ENCODE measurements at places on chromosomes 12 and 14.

DNA sequence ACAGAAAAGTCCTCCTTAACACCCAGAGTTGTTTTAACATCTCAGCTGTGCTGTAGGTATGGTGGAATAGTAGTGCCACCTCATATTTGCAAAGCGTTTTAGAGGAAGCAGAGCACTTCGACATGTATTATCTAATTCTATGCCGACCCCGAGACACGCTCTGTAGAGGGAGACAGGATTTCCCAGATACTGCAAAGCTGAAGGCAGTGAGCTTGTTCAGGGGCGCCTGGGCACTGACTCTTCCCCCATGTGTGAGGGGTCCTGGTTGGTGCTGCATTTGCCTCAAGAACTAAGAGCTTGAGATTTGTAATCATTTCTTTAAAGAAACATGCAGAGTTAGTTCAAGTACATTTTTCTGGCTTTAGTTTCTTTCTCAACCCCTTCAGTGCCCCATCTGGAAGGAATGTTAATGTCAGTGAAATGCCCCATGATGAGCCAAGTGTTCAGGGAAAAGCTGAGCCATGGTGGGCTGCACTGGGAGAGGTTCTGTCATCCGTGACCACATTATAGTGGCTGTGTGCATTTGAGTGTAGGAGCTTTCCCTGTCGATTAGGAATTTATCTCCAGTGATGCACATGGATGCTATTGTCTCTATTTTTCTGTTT lies 66.3 kb downstream of the MBIP start:
- DNase-seq, result no peak

- no peak for DNase-seq
These were observed 213.8 kb downstream of the ALG10 start for GRCh38 chr12:34236073-34236472.

GRCh38 chr12:126355346-126355745 lies 1290.1 kb downstream of the AACS start:
- no peak for DNase-seq

DNA sequence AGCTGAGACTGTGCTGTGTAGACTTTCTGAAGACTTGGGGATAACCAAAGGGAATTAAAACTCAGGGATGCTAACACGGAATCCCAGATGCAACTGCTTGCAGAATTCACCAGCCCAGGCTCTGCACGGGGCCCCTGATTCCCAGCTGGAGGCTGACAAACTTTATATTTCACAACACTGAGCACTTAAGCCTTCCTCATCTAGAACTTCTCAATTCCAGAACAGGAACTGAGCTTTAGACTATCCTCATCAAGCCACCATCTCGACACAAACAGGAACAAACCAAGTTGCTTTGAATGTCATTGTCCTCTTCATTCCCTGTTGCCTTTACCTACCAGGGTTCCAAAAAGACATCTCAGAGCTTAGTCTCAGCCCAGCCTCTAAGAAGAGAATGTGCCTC lies 22.2 kb downstream of the CCDC63 start:
- no peak for DNase-seq

- no peak for DNase-seq
These were observed 91.2 kb downstream of the GXYLT1 start for GRCh38 chr12:42053456-42053855.

GRCh38 chr14:53391631-53392285 lies 238.6 kb upstream of the DDHD1 start:
- DNase-seq, result no peak

GRCh38 chr14:73780391-73780790 lies 66.2 kb upstream of the PNMA1 start:
- DNase-seq, result no peak

- no peak for DNase-seq
These were observed 203.8 kb downstream of the CRADD start for GRCh38 chr12:93880853-93881522.

- DNase-seq, result no peak
These were observed 6.5 kb upstream of the TMEM119 start for GRCh38 chr12:108604208-108604941.

DNA sequence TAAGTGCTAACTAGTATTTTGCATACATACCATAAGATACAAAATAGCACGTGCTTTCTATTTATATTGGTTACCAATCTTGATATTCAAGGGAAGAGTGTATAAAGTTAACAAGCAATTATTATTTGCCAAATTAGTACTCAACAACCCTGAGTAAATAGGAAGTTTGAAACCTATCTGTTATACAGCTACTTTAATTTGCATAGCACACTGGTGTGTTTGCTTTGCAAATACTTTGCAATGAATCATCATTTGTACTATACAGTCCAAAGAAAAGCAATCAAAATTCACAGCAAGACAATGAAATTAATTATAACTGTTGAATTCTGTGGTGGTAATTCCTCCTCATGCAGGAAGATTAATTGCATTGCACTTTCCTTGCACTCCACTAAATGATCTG lies 469.1 kb downstream of the PRKD1 start:
- no peak for DNase-seq
